ENCODE measurements at places on chromosomes 2 and 18.

DNA sequence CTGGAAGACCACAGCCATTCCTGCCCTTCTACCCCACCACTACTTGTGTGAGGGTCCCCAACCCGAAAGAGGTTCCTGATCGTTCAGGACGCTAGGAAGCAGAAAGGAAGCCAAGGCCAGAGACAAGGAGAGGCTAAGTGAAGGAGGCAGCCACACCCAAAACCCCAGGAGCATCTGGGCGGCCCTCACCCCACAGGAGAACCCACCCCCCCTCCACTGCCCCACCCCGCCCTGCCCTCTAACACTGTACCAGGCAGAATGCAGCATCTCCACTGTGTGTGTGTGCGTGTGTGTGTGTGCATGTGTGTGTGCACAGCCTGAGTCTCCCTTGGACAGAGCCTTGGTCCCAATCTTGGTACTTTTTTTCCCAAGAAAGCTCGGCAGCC, 207.5 kb upstream of the HAAO start:
- DNase-seq: no peak

GRCh38 chr18:58178511-58178910, 134.5 kb downstream of the NEDD4L start:
- DNase-seq: no peak

DNA sequence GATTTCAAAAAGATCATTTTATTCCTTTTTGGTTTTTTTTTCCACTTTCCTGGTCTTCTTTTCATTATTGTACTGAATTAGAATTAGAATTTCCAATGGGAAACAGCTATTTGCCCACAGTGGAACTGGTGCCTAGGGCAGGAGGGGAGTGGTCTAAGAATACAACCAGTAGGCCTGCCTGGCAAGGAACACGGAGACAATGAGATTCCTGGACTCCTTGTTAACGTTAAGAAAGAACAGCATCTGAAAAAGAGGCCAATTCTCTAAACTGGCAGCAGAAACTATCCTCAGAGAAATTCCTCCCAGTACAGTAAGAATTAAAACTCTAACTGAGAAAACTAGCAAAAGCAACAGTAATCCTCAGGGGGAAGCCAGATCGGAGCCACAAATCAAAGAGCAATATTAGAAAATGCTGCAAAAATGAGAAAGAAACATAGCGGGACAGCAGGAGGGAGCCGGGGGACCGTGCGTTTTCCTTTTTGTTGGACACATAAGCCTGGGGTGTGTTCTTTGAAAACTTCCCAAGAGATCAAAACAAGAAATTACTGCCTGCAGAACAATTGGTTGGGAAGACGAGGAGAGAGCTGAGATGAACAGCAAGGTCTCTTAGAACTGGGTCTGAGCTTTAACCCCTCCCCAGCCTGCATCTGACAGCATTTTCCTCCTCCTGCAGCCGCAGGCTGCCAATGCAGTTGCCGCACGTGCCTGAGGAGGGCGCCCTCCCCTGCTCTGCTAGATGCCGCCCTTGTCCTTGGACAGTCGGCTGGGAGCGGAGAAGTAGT, 776.0 kb downstream of the TSN start:
- no peak for DNase-seq

- peak; percentile 26 for DNase-seq
Measured at GRCh38 chr2:229348128-229348527, 77.0 kb upstream of the PID1 start.

DNA sequence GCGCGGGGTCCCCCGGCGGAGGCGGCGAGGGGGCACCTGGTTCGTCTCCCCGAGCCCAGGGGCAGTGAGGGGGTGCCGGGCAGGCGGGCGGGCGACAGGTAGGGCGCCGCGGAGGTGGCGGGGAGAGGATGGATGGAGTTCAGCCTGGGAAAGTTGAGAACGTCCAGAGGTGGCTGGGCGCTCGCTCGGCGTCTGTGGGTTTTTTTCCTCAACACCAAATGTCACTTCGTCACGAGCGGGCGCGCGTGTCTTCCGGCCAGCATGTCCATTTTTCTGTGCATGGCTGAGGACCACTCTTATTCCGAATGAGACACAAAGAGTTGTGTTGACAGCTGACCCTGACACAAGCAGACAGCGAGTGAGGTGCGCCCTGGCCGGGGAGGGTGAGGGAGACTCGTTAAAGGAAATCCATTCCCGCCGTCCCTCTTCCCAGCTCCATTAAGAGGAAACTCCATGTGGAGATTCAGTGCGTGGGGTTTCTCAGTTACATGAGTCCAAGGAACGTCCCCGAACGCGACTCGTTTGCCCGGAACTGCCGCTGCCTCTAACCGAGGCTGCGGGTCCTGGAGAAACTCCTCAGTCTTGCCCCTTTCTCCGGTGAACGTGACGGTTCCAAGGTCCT, 859 bp downstream of the GREB1L start:
- no peak for DNase-seq
